Suprapubic skin (tissue), 4 donors: ENCODE measurements at places on chromosomes 3 and 15.

GRCh38 chr15:74144153-74144775 is 13.9 kb downstream of the ISLR2 start:
- no peak overlapping the region for H3K4me3 ChIP-seq
- H3K4me1 ChIP-seq: no peaks in the 10 kb centered on the region
- no peak overlapping the region for H3K27ac ChIP-seq
- DNase-seq: no peak
- peaks cover 28% of the 10 kb centered on the region for H3K27me3 ChIP-seq

- DNase-seq: no peak
- H3K27me3 ChIP-seq: no peaks in the 10 kb centered on the region
- H3K36me3 ChIP-seq: no peaks in the 10 kb centered on the region
These were observed 30.1 kb downstream of the GPR15 start for GRCh38 chr3:98561727-98562521.

DNA sequence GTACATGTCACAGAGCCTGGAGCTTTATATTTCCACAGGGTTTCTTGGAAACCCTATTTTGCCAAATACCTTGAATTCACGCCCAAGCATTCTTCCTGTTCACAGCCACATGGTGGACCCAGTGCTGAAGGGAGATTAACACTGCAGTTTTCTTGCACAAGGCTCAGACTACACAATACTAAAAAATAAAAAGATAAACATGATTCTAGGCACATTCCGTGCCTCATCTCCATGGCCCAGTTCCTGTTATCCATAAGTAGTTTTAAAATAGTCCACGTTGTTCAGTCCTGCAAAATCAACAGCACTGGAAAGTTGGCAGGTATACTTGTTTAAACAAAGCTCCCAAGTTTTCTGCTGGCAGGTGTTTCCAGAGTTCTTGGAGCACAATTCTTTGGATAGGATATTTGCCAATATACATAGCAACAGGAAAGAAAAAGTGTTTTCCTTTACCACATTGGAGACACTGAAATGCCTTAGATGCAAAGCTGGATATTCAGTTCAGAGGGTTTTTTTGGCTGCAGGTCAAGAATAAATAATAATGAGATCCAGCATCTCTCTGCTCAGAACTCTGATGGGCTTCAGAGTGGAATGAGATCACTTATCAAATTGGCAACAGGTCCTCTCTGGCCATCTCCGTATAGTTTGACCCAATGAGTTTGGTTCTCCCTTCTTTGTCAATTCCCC is 88.1 kb upstream of the TGFBR2 start:
- H3K27me3 ChIP-seq: no peaks in the 10 kb centered on the region
- peaks cover 42% of the 10 kb centered on the region for H3K4me1 ChIP-seq
- no peak overlapping the region for H3K4me3 ChIP-seq
- H3K27ac ChIP-seq: peak overlapping the region; percentile 69

DNA sequence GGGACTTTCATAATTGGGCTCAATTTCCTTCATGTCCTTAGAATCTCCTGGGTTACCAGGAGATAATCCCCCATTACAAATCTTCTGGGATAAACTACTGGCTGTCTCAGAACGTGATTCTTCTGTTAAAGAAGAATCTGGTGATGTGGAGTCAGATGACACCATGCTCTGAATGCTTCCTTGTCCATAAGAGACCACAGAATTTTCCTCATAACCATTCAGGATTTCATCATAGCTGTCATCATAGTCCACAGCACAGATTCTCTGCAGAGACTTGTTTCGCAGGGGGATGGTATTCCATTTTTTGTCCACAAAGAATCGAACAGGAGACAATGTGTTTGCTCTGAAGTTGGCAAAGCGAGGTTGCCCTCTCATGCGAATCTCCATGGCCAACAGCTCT is 109.8 kb upstream of the TSPAN3 start:
- no peak for DNase-seq
- H3K4me1 ChIP-seq: peaks cover 6% of the 10 kb centered on the region
- no peak overlapping the region for H3K4me3 ChIP-seq
- H3K27ac ChIP-seq: no peak overlapping the region
- peaks cover 11% of the 10 kb centered on the region for H3K36me3 ChIP-seq
- no peaks in the 10 kb centered on the region for H3K27me3 ChIP-seq

DNA sequence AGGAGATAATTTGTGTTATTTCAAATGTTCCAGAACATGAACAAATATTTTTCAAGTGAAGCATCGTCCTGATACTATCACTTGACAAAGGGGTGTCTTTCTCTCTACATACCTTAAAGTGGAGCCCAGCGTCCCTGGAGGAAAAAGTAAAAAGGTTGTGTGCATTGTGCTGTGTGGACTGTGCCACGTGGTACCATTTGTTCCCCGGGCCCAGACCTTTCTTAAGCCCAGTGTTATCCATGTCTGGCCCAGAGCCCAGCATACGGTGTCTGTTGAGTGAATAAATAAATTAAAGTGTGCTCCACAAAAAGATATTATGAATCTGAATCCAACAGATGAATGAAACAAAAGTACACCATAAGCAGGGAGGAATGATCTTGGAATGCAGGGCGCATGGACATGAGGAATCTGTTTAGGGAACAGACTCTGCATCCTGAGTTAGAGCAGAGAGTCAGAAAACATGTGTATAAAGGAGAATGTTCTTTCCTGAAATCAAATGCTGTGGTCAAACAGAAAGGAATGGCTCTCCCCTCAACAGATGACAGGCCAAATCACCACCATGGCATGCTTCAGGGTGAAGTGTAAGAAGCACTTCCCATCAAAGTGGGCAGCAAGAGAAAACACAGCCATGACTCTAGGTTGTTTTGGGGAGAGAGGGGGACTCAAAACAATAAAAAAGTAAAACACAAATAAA is 8.1 kb upstream of the PRSS50 start:
- peaks cover 17% of the 10 kb centered on the region for H3K27me3 ChIP-seq
- H3K27ac ChIP-seq: no peak overlapping the region
- H3K36me3 ChIP-seq: no peaks in the 10 kb centered on the region
- no peak overlapping the region for H3K4me3 ChIP-seq
- DNase-seq: no peak
- H3K4me1 ChIP-seq: no peaks in the 10 kb centered on the region
